ENCODE measurements at places on chromosomes 2 and 18.

DNA sequence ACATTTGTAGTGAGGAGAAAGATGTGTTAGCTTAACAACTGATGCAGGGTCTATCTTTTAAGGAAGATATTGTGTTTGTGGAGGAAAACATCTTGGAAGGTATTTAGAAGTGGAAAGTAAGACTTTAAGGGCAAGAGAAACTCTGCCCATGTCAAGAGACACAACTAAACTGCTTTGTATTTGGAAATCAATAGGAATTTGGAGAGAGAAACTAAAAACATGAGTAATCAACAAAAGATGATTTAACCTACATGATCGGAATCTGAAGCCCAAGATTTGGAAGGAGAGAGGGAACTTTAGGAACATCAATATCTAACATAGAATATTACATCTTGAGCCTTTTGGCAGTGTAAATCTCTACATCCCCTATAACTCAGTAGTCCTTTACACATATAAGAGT, 184.2 kb upstream of the COL3A1 start:
- DNase-seq: no peak

DNA sequence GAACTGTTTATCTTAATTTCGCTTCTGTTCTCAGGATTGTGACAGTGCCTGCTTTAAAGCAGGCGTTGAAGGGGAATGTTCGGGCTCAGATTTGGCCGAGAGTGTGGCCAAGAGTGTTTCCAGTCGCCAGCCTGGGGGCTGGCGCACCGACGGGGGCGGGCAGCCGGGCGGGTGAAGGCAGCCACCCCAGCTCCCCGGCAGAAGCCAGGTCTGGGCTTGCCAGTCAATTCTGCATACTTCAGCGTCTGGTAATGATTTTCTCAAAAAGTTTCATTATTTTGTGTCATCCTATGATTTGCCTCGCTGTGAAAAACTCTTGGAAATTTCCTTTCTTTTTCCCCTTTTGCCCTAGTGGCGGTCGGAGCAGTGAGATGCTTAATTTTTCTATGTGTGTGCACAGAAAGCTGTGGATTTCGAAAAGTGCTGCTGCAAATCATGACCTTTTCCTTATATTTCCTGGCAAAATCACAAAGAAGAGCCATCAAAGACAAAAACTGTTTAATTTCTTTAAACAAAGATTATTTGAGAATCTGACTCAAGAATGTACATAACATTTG, 856 bp downstream of the FAM228A start:
- no peak for DNase-seq

- no peak for DNase-seq
Observed at GRCh38 chr2:60368456-60368855, 185.0 kb downstream of the BCL11A start.

GRCh38 chr18:45715212-45715780, 8.7 kb upstream of the SLC14A1 start:
- no peak for DNase-seq

DNA sequence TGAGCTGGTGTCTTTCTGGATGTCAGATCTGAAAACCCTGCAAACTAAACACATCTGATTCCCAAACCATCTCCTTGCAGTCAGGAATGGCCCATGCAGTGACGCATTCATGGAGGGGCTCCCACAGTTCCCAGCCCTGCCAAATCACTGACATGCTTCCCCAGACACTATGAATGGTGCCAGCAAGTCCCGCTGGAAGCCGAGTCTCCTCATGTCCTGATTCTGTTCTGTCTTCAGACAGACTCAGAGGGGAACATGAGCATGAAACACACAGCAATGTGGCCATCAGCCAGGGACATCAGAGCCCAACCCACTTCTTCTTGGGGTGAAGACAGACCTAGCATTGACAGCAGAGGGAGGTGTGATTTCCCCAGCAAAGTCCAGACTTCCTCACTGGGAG, 83.7 kb downstream of the TTC32 start:
- no peak for DNase-seq

DNA sequence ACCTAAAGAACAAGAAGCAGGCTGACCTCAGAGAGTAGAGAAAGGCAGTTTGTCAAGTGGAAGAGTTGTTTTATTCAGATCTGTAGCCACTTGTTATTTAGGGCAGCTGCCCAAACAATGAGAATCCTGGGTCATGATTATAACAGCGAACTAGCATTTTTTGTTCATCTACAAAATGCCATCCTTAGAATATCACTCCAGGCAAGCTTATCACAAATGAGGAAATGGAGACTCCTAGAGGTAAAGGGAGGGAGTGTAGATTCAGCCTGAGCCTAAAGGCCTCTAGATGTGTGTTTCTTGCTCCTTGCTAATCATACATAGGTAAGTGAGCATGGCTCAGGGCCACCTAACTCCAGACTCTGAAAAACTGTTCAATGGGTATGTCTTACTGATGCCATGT, 126.1 kb downstream of the HNMT start:
- DNase-seq: no peak

DNA sequence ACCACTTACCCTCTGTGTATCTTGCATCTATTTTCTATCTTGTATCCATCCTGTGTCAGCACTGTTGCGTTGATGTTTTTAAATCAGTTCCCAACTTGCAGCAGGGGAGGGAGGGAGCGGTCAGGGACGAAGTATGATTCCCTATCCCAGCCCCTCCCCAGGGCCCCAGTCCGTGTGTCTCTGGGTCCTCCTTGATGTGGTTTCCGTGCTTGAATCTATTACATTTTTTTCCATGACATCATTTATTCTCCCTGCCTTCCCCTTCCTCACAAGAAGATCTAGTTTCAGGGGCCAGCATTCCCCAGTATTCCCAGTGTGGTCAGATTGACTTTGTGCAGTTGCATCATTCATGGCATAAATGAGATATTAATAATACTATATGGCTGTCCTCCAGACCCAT, 479.3 kb downstream of the PTPRM start:
- DNase-seq: no peak

- DNase-seq: peak; percentile 92
Observed at GRCh38 chr18:77062518-77063003, 70.0 kb downstream of the MBP start.

DNA sequence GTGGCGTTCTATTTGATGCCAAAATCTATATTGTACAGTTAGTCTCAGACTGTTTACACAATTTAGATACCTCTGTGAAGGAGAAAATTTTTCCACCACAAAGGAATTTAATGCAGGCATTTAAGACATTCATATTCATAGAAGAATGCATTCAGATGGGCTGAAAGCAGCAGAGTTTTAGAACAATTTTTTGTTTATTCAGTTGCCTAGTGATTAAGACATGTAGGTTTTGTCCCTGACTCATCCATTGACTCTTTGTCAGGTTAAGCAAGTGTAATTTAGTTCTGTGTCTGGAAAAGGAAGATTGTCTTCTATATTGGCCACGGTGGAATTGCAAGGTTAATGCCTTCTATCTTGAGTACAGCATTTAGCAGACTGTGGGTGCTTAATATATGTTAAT, 515.0 kb downstream of the PARD3B start:
- no peak for DNase-seq

DNA sequence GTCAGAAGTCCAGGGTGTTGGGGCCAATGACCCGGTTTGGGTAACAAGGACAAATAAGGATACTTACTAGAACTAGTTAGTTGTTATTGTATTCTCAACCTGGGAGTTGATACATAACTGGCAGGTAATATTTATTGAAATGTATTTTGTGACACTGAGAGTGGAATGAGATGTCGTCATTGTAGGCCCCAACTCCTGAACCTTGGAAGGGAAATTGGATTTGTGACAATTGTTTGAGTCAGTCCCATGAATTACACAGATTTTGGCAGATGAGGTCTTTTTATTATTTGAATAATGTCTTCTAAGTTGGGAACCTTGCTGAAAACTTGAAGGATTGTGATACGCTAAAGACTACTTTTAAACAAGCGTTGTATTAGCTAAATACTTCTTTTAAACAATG, 5.1 kb downstream of the TIMM21 start:
- DNase-seq: no peak

DNA sequence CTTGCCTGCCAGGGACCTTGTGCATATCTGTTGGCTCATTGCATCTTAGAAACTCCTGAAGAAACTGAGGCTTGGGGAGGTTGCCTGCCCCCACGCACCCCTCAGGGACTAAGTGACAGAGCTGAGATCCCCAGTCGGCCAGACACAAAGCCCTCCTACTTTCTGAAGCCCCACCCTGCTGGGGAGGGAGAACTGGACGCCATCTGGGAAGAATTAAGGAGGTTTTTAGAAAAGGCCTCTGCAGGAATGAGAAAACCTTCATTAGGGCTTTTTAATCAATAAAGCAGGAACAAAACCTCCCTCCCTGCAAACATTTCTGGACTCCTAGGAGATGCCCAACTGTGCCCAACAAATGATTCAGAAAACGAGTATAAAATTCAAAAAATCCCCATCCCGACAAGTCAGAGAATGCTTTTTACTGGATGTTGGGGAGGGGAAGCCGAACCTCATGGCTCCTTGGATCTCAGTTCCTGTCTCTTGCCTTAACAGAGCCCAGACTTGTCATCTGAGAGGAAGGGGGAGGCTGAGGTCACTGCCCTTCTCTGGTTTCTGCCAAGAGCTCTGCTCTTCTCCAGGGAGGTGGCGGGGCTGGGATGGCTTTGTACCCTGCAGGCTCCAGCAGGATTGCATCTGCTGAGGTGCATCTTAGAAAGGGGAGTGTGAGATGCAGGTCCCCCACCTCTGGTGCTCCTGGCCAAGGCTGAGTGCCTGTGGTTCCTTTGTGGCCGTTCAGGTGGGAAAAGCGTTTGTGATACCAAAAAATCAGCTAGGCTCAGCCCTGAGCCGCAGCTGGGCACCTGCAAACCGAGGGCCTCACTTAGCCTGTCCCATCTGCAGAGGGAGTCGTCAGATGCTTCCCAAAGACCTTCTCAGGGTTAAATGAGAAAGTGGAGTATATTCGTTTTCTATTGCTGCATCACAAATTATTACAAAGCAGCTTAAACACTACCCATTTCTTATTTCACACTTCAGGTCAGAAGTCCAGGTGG, 142.4 kb downstream of the ZFP36L2 start:
- DNase-seq: no peak

DNA sequence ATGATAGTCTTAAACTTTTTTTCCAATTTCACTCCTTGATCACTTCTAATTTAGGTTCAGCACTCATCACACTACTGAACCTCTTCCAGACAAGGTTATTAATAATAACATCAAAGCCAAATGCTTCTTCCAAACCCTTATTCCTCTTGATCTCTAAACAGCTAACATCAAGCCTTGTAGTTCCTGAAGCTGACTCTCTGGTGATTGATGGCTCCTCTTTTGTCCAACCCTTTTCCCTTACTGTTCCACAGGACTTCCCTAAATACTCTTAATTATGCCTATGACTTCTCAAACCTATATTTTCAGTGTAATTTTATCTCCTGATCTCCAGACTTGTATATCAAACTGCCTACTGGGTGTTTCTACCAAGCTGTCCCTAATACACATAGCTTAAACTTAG, 83.9 kb downstream of the FAM228A start:
- no peak for DNase-seq

DNA sequence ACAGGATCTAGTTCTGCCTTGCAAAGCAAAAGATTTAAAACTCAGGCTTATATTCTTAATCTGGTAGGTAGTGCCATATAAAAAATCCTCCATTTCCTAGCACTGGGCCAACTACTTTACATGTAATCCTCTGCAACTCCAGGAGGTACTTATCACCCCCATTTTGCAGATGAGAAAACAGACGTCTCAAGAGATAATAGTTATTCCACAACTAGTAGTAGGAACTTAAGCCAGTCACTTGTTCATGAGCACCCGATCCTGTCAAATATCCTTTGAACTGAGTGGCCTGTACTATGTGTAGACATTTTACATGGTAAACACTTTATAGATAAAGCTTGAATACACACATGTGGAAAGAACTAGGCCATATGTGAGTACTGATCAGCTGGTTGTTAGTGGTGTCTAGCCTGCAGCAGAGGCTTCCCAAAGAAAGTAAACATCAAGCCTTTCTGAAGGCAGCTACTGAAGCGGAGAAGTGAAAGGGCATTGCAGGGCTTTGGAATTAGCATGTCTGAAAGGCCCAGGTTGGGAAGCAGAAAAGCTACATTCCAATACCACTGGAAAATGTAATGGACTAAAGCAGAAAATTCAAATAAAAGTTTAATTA, 48.0 kb downstream of the NAB1 start:
- no peak for DNase-seq

- DNase-seq: no peak
Observed at GRCh38 chr2:238716585-238716984, 131.3 kb upstream of the TWIST2 start.

DNA sequence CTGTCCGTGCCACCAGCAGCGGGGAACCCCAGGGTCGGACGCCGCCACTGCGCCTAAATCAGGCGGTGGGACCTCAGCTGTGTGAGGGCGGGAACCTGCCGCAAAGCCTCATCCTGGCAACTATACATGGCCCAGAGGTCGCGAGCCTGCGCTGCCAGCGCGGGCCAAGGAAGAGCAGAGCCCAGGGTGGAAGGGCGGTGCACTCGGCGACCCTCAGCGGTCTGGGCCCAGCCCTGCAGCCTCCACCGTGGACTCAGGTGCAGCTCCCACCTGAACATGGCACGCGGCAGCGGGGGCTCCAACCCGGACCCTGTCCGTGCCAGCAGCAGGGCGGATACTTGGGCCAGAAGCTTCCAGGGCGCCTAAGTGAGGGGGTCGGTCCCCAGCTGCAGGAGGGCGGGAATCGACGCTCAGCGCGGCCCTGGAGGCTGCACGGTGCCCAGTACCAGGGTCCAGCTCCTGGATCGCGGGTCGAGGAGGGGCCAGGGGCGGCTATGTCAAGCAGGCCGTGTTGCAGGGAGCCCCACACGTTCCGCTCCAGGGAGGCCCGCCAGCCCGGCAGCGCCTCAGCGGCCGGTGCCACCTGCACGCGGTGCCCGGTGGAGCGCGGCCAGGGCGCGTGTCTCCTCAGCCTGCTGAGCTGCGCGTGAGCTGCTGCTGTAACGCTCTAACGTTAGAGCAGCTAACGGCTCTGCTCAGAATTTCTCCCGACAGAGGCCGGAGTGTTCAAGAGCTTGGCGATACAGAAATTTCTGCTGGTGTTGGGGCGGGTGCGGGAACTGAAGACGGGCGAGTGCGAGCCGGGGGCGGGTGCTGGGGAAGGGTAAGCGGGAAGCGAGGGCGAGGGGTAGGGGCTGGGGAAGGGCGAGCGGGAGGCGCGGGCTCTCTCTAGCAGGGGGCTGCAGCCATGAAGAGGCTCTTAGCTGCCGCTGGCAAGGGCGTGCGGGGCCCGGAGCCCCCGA, at the start of gene ANKRD30B:
Gene ANKRD30B, plus strand, starts transcription at position 660 of the 962 bp plus-strand sequence. Its CDS starts 248 bp downstream, at position 908.
- DNase-seq: no peak

DNA sequence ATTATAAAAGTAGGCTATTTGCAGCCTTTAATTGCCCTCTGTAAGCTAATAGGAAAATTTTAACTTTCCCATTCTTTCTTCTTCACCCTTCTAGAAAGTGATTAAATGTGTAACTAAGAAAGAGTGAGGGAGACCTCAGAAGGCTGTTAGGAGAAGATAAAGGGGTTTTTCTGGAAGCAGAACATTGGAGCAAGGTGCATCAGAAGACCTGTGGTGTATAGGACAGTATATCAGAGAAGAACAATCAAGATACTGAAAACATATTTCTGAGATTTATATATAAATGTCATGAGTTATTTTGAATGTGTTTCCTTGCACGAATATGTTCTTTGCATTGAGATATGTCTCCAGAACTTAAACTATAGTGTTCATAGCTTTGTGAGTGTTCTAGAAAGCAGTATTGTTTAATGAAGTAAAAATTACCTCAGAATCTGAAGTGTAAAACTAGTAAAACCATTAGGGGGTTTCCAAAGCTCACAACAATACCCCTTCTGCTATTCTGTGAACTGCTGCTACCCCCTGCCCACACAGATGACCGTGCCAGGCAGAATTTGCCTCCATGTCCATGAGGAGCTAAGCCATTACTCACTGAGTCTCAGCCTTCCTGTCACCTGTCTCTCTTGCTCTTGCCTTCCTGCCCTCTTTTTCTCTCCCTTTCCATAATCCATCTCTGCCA, 537.9 kb downstream of the EPHA4 start:
- DNase-seq: no peak
